ENCODE measurements at places on chromosomes 12 and 14.
A peak's percentile ranks its signal among the peaks of the same experiment; 100 is the strongest.

DNA sequence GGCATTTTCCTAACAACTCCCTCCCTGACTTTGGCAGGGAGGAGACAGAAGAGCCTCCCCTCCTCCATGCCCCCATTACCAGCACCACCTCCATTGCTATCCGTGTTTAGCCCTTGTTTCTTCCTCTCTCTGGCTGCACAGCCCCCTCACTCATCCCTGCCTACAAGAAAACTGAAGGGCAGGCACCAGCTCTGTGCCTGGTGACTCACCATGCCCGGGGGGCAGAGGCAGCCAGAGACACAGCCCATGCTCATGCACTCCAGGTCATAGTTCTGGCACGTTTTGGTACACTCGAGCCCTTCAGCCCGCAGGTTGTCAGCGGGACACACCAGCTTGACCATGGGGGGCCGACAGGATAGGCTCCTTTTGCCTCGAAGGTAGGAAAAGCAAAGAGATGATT, 80.4 kb downstream of the VWF start:
- no peak for DNase-seq

DNA sequence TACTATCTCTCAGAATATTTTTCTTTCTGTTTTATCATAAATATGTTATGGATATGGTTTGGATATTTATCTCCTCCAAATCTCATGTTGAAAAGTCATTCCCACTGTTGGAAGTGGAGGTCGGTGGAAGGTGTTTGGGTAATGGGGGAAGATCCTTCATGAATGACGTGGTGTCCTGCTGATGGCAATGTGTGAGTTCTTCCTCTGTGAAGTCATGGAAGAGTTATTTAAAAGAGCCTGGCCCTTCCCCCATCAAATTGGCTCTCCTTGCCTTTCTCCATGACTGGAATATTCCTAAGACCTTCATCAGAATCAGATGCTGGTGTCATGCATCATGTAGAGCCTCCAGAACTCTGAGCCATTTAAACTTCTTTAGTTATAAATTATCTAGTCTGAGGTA, 1291.6 kb downstream of the FSCB start:
- DNase-seq: no peak

- peak; percentile 84 for DNase-seq
Observed at GRCh38 chr14:73245480-73246325, 8.4 kb downstream of the PAPLN start.

DNA sequence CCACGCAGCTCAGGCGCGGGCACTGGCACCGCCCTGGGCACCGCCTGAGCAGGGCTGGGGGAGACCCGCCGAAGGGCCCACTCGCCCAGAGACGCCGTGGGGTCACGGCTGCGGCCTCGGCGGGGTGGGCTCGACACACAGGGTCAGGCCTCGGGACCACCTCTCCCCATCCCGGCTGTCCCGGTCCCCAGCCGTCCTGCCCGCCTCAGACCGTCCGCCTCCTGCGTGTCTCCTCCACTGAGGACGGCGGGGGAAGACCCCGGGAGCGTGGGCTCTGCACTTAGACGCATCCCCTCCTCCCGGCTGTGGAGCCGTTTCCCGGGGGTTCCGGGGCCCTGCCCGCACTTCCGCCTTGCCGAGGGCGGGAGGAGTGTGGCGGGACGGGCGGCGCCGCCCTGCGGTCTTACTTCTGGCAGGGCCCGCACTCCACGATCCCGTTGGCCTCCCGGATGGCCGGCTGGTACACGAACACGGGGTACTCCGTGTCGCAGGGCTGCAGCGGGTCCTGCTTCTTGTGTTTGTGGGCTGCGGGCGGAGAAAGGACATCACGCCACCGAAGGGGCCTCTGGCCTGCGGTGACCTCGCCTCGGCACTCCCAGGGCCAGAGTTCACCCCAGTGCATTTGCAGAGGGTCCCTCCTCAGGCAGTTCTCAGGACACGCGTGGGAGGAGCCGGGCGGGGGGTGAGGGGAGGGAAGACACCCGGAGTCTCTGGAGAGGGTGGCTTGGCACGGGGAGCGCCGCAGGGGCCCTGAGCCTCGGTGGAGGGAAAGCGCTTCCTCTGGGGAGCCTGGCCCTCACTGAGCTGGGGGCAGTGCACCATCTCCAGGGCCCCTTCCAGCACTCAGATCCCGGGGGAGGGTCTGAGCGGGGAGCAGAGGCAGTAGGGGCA, 23.1 kb upstream of the LRTM2 start:
- DNase-seq: peak; percentile 64

All from germinal center (tissue), 1 donor.